Activated CD8-positive, alpha-beta memory T cell treated with anti-CD3 and anti-CD28 coated beads for 24 hours (primary cell): ENCODE measurements at places on chromosomes 3 and 15.

- DNase-seq, result peak; percentile 59
These were observed 13.2 kb downstream of the ARHGEF3 start for GRCh38 chr3:56788521-56788920.

DNA sequence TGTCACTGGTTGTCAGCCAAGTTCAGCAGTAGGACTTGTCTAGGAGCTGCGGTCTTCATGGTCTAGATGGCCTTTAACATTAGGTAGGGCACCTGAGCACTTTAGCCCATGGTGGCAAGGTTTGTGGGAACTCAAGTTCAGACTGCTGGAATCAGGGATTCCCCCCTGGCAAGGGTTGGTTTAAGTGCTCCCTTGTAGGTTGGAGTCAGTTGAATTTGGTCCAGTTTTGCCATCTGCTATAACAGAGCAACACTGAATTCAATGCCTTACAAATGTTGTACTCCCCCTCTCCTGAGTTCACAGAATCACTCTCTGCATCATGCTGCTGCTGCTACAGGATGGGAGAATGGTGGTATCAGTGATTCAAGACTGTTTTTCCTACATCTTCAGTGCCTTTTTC lies 509.3 kb downstream of the VGLL3 start:
- DNase-seq, result no peak

GRCh38 chr3:151724576-151725562 lies 8.9 kb upstream of the AADACL2 start:
- DNase-seq, result no peak

GRCh38 chr3:72951259-72951722 lies 45.3 kb upstream of the PPP4R2 start:
- peak; percentile 52 for DNase-seq

GRCh38 chr3:191721390-191721861 lies 260.5 kb downstream of the PYDC2 start:
- DNase-seq, result no peak

GRCh38 chr3:110459021-110459420 lies 612.6 kb upstream of the NECTIN3 start:
- DNase-seq, result no peak

DNA sequence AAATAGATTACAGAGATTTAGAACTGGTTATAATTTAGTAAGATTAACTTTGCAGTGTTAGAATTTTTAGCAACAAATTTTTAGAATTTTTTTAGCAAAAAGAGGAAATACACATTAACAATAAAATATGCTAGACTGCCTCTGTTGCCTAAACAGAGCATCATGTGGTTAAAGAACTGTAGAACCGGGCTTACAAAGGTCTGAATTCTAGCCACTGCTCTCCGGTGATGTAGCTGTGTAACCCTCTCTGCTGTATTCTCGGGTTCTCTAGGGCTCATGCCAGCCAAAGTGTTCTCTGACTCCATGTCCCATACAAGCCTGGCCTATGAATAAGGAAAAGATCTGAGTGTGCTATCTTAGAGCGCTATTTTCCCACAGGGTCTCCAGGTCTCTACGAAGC lies 2.9 kb upstream of the P2RY12 start:
- no peak for DNase-seq
